ENCODE measurements at places on chromosomes 3 and 15.

- no peak for DNase-seq
These were observed 448 bp upstream of the KBTBD12 start for GRCh38 chr3:127914584-127914983.

- DNase-seq, result no peak
These were observed 392.2 kb downstream of the KCNH8 start for GRCh38 chr3:19540464-19540863.

DNA sequence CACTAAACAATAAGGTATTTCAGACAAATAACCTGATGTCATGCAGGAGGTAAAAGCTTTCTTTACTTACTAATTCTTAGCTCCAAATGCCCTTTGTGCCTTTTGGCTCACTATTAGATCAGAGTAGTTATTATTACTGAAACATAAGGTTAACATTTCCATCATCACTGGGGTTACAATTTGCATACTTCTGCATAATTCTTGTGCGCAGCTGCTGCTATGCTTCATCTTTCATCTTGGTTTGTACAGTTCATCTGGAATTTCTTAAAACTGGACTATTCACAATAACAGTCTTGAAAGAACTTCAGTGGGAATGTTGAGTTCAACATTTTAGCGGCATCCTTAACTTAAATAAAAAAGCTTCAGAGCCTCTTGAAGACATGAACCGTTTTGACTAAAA, 383.2 kb upstream of the ADAMTS9 start:
- DNase-seq, result no peak

DNA sequence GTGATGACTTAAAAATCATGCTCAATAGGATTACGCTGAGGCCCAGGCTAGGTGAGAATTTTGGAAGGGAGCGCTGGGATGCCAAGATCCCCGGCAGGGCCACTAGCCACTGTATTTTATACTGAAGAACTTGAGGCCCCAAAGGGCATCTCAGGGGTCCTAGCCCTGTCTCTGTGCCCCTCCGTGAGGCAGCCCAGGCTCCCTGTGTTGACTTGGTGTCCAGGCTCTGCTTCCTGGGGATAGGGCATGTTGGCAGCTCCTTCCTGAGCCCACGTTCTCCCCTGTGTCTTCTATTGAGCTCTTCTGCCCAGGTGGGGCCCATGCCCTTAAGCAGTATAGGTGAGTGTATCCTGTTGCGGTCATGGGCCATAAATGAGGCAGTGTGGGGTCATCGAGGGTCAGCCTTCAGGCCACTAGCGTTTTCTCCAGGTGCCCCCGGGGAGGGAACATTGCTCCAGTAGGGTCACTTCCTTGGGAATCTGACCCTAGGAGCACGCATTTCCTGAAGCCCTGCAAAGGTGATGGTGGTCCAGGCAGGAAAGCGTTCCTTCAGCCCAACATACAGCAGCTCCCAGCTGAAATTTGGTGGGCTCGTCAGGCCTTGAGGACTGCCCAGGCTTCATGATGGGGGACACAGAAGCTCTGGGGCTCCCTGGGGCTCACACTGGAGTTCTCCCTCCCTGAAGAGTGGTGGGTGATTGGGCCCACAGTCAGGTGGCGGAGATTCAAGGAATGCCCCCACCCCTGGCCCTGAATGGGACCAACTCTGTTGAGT, 189.4 kb downstream of the UBE3A start:
- no peak for DNase-seq

GRCh38 chr15:77775373-77775772, 142.7 kb upstream of the LINGO1 start:
- DNase-seq, result no peak

- no peak for DNase-seq
These were observed 424 bp downstream of the HAUS2 start for GRCh38 chr15:42549032-42549491.

GRCh38 chr3:159266779-159267178, 464.9 kb downstream of the MFSD1 start:
- DNase-seq, result peak; percentile 46

GRCh38 chr15:41966920-41967465, 5.4 kb downstream of the EHD4 start:
- DNase-seq, result no peak

GRCh38 chr3:137110392-137110996, 152.7 kb downstream of the IL20RB start:
- DNase-seq, result no peak

DNA sequence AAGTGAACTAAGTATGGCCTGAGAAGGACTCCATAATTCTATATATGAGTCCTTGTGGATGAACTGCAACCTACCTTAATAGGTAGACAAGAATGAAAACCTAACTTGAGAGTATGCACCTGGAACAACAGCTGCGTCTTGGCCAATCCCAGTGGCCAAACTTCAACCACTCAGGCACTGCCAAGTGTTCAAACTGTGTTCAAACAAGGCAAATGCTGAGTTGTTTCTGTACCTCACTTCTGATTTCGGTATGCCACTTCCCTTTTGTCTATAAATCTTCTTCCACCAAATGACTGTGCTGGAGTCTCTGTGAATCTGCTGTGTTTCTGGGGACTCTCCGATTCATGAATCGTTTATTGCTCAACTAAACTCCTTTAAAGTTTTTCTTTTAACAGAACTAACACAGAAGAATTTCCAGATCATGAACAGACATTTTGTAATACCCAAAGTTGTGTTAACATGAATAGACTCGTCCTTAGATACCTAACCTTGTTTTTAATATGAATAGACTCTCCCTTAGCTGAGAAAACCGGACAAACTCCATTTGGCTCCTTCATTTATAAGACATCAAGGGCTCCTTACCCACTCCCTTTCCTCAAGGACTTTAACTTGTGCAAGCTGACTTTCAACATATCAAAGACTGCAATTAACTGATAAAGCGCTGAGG, 4.1 kb downstream of the ZNF717 start:
- DNase-seq, result peak; percentile 69

GRCh38 chr3:179603321-179603720, 1.1 kb downstream of the MRPL47 start:
- no peak for DNase-seq
